Activated naive CD4-positive, alpha-beta T cell treated with anti-CD3 and anti-CD28 coated beads for 36 hours (primary cell): ENCODE measurements at places on chromosomes 16 and 17. TPM values are rescaled to one million over a fixed set of nuclear protein-coding genes. Genes with fewer than 3 reads are reported as not detected.

GRCh38 chr16:58843675-58844074 is 109.6 kb upstream of the GOT2 start:
- H3K36me3 ChIP-seq, result no peaks in the 10 kb centered on the region
- no peaks in the 10 kb centered on the region for H3K4me1 ChIP-seq
- no peak for DNase-seq
- no peak overlapping the region for H3K27ac ChIP-seq
- H3K4me3 ChIP-seq, result no peak overlapping the region
- no peaks in the 10 kb centered on the region for H3K27me3 ChIP-seq

DNA sequence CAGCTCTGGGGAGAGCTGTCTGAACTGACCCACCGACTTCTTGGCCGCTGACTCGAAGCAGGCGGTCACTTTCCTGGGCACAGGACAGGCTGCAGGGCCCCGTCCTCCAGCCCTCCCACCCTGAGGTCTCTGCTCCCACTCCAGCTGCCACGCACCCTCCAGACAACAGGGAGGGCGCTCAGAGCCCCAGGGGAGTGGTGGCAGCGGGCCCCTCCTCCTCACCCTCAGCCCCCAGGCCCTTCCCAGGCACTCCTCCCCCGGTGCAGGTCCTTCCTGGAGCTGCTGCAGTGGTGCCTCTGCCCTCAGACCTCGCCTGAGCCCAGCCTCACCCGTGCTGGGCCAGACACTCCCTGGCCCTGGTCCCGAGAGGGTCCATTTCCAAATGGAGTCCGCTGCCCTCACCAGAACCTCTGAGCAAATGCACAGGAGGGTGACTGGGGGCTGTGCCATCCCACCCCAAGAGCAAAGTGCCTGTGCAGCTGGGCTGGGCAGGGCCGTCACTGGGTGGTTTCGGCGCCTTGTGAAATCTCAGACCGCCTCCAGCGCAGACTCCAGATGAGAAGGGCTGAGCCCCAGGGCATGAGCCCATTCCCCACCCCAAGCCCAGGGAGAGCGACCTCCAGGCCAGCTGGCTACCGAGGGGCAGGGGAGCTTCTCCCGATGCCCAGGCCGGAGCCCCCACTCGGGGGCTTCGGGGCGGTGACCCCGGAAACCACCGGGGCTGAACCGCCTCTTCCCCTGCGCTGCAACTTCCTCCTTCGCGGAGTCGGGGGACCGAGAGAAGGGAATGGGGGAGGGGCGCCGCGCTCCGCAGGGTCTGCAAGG is 717 bp downstream of the CYBA start:
- H3K36me3 ChIP-seq, result peaks cover 12% of the 10 kb centered on the region
- peak overlapping the region; percentile 87 for H3K27ac ChIP-seq
- DNase-seq, result peak; percentile 41
- H3K4me3 ChIP-seq, result peak overlapping the region; percentile 87
- H3K4me1 ChIP-seq, result peaks cover 18% of the 10 kb centered on the region
- H3K27me3 ChIP-seq, result no peaks in the 10 kb centered on the region

DNA sequence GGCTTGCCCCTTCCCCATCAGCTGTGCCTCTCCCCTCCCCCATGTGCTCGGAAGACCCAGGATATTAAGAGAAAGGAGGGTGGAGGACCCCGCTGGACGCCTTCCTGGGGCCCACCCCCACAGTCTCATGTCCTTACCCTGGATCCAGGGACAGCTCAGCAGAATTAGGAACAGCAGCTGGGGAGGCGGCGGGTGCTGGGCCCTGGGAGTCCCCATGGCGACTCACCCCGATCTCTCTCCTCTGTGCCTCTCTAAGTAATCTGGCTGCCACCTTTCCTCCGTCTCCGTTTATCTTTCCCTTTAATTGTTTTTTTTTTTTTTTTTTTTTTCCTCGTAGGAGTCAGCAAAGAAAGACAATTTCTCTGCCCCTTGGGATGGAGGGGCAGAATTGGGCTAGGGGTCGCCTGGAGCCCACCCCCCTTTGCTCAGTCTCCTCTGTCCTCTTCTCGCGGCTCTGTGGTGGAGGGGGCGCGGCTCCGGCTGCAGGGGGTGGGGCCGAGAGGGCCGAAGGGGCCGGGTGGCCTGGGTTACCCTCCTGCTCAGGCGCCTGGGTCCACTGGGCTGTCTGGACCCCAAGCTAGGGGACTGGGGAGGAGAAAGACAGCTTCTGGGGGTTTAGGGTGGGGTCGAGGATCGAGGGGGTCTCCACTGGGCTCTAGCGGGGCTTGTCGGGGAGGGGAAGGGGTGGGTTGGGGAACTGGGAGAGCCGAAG is 390 bp downstream of the SEZ6L2 start:
- H3K4me3 ChIP-seq, result peak overlapping the region; percentile 19
- H3K27ac ChIP-seq, result no peak overlapping the region
- no peaks in the 10 kb centered on the region for H3K36me3 ChIP-seq
- H3K4me1 ChIP-seq, result peaks cover 13% of the 10 kb centered on the region

GRCh38 chr17:32302860-32303649 is 37.4 kb downstream of the RHBDL3 start:
- H3K27ac ChIP-seq, result no peak overlapping the region
- H3K36me3 ChIP-seq, result no peaks in the 10 kb centered on the region
- no peak for DNase-seq
- no peak overlapping the region for H3K4me3 ChIP-seq

- peak overlapping the region; percentile 80 for H3K27ac ChIP-seq
- H3K4me3 ChIP-seq, result peak overlapping the region; percentile 88
- peaks cover 2% of the 10 kb centered on the region for H3K27me3 ChIP-seq
- H3K36me3 ChIP-seq, result peaks cover 17% of the 10 kb centered on the region
These were observed 685 bp upstream of the PSMD3 start for GRCh38 chr17:39979893-39980350.

DNA sequence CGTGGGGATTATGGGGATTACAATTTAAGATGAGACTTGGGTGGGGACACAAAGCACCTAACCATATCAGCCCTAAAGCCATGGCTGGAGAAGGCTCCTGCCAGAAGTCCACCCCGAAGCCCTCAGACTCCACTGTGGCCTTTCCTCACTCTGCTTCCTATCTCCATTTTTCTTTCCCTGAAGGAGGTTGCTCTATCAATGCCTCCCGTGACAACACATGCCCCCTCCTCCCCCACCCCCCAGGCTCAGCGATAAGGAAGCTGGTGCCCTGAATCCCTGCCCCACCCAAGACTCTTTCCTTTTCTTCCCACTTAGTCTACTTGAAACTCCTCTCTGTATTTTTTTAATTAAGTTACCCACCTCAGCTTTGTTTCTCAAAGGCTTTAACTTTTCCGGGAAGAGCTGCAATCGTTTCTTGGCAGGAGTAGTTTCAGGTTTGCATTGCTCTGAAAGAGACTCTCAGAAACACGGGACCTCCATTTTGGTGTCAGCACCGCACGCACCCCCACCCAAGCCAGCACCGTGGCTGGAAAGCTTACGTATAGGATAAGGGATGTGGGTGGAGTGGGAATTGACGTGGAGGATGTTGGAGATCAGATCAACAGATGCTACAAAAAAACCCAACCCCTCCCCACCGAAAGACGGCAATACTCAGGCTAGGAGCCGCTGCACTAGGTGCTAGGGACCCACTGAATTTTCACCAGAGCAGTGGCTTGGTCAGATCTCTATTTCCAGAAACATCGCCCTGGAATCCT is 15.2 kb upstream of the CA4 start:
- H3K36me3 ChIP-seq, result peaks cover 10% of the 10 kb centered on the region
- H3K27ac ChIP-seq, result no peak overlapping the region
- H3K4me3 ChIP-seq, result peak overlapping the region; percentile 85
- peaks cover 20% of the 10 kb centered on the region for H3K4me1 ChIP-seq

- H3K36me3 ChIP-seq, result no peaks in the 10 kb centered on the region
- no peak overlapping the region for H3K4me3 ChIP-seq
- H3K4me1 ChIP-seq, result no peaks in the 10 kb centered on the region
- peak; percentile 82 for DNase-seq
- peaks cover 2% of the 10 kb centered on the region for H3K27me3 ChIP-seq
- no peak overlapping the region for H3K27ac ChIP-seq
These were observed 11.5 kb upstream of the PRSS54 start for GRCh38 chr16:58306327-58306726.

GRCh38 chr16:10039220-10040096 is 142.8 kb downstream of the GRIN2A start:
- H3K4me3 ChIP-seq, result no peak overlapping the region
- DNase-seq, result no peak
- no peaks in the 10 kb centered on the region for H3K36me3 ChIP-seq
- peaks cover 11% of the 10 kb centered on the region for H3K27me3 ChIP-seq
- H3K27ac ChIP-seq, result no peak overlapping the region
- peaks cover 3% of the 10 kb centered on the region for H3K4me1 ChIP-seq

GRCh38 chr16:49637933-49638672 is 217.8 kb downstream of the ZNF423 start:
- H3K4me3 ChIP-seq, result no peak overlapping the region
- H3K36me3 ChIP-seq, result no peaks in the 10 kb centered on the region
- no peak overlapping the region for H3K27ac ChIP-seq
- no peaks in the 10 kb centered on the region for H3K27me3 ChIP-seq

- no peaks in the 10 kb centered on the region for H3K4me1 ChIP-seq
- no peak overlapping the region for H3K4me3 ChIP-seq
- no peak overlapping the region for H3K27ac ChIP-seq
- H3K27me3 ChIP-seq, result no peaks in the 10 kb centered on the region
- peaks cover 43% of the 10 kb centered on the region for H3K36me3 ChIP-seq
- DNase-seq, result no peak
These were observed 255.4 kb downstream of the IRX3 start for GRCh38 chr16:54031107-54031760.

DNA sequence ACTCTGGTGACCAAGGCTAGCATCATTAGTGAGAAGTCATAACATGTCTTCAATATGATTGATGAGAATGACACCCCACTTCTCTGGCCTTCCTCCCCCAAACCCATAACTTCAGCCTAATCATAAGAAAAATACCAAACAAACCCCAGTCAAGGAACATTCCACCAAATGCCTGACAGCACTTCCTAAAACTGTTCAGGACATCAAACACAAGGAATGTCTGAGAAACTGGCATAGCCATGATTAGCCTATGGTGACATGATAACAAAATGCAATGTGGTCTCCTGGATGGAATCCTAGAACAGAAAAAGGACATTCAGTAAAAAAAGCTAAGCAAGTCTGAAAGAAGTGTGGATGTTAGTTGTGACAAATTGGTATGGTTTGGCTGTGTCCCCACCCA is 24.7 kb upstream of the TBX4 start:
- no peak overlapping the region for H3K4me3 ChIP-seq
- H3K4me1 ChIP-seq, result no peaks in the 10 kb centered on the region
- no peak for DNase-seq
- H3K36me3 ChIP-seq, result no peaks in the 10 kb centered on the region

GRCh38 chr17:29451121-29451742 is 61.1 kb downstream of the TAOK1 start:
- peaks cover 23% of the 10 kb centered on the region for H3K4me1 ChIP-seq
- H3K27ac ChIP-seq, result no peak overlapping the region
- DNase-seq, result no peak
- peaks cover 26% of the 10 kb centered on the region for H3K36me3 ChIP-seq

DNA sequence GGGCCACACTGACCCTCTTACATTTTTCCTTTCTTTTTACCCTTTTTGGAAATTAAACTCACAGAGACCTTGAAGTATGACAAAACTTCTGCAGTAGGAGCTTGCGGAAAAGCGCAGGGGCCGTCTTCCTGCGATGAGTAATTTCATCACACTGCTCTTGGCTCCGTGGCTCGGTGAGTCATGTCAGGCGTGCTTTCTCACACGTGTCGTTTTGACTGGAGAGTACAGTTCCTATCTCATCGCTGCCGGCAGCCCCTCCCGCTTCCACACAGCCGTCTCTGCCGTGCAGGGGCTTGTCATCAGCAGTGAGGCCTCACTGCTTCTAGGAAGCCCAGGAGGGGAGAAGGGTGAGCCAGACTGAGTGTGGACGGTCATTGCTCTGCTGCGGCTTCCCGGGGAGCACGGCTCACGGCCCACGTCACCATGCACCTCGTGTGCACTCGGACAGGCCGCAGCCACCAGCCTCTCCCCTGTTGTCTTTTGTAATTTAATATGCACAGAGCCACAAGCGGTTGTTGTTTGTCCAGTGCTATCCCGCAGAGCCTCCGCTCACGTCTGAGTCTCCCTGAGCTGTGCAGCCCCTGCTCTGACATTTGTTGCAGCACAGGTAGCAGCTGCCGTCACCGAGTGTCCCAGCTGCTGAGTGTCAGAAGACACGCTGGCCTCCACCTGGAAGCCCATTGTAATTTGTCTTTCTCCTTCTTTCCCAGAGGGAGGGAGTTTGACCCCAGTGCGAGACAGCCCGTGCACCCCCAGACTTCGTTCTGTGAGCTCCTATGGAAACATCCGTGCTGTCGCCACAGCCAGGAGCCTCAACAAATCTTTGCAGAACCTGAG is 99.4 kb upstream of the CHMP6 start:
- H3K36me3 ChIP-seq, result peaks cover 43% of the 10 kb centered on the region
- peak overlapping the region; percentile 23 for H3K4me3 ChIP-seq
- peak overlapping the region; percentile 93 for H3K27ac ChIP-seq
- H3K27me3 ChIP-seq, result no peaks in the 10 kb centered on the region

DNA sequence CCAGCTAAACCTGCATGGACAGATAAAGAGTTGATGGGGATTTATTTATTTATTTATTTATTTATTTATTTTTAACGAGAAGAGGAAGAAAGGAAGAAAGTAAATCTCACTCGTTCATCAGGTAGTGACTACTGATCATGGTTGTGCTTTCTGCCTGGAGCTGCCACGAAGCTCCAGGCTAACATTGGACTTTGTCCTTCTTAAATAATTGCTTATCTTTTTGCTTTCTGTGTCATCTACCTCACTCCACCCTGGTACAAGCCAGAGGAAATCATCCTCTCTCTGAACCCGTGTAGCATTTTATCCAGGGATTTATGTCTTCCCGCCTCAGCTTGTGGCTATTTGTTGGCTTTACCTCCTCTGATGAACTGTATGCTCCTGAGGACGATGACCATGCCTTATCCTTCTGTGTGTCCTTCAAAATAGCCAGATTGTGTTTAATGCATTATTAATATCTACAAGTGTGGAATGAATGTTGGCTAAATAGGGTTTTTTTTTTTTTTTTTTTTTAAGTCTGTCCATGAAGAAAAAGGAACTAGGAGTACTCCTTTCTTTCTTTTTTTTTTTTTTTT is 8.0 kb upstream of the SLC12A3 start:
- no peak overlapping the region for H3K27ac ChIP-seq
- peaks cover 25% of the 10 kb centered on the region for H3K4me1 ChIP-seq
- DNase-seq, result no peak
- no peaks in the 10 kb centered on the region for H3K27me3 ChIP-seq

GSDMA gene
- 0.17 TPM for total RNA-seq

CCL16 gene
- total RNA-seq, result not detected

TMEM114 gene
- not detected for total RNA-seq

PRR14 gene
- total RNA-seq, result 52.4 TPM

DLX3 gene
- total RNA-seq, result not detected

VASN gene
- not detected for total RNA-seq
